Mesenteric fat pad (tissue), 1 donor: ENCODE measurements at places on chromosomes 7 and 10. TPM values are rescaled to one million over a fixed set of nuclear protein-coding genes. Genes with fewer than 3 reads are reported as not detected.

SLC26A4 gene
- total RNA-seq = 0.67 TPM

DNA sequence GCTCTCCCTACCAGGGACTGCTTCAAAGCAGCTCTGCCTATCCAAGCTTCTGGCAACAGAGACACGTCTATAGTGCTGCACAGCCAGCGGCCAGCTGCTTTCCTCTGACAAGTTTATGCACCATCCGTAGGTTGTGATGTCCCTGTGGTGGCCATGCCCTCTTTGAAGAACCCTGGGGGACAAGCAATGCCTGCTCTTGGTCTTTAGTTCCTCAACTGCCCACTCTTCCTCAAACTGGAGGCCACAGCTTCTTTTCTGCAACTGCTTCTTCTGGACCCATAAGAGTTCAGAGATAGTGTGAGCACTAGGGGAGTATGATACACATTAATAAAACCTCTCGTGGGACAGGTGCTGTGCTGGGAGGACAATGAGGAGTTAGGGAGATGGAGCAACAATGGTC is 164.9 kb downstream of the ELMO1 start:
- DNase-seq = no peak

DNA sequence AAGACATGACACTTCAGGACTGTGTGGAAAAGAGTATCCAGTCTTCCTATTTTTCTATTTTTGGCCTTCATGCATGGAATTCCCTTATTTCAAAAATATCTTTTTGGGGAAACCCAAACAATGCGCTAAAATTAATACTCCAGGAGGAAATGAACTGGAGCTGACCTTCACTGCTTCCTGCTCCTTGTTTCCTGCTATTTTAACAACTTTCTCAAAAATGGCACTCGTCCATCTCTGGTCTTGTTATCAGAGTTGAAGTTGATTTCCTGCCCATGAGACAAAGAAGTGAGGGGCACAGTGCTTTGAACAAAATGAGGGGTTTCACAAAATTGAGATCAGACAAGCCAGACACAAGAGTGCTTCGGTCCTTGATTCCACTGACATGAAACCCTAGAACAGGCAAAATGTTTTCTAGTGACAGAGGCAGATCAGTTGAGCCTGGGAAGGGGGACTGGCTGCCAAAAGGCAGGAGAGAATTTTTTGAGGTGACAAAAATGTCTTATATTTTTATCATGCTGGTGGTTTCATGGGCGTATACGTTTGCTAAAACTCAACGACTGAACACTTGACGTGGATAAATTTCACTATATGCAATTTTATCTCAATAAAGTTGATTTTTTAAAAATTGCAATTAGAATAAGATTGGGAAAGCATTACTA is 193.2 kb downstream of the CREB5 start:
- no peak for DNase-seq

DNA sequence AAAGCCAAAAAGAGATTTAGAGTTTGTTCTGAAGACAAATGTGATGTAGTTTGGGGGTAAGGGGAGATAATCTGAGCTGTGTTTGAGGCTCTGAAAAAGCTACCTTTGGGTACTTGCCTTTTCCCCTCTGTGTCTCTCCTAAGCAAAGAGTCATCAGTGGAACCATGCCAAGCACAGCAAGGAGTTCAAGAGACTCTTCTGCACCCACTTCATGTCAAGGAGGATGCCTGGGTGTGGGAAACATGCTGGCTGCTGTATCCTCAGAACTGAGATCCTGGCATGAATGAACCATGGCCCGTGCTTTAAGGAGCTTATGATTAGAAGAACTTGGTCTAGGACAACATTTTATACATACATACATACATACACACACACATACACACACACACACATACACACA is 142.9 kb downstream of the NOC3L start:
- DNase-seq = no peak

PROSER2 gene
- total RNA-seq = 9.1 TPM
